ENCODE measurements at places on chromosomes 3 and 15.

GRCh38 chr3:161737171-161737570 is 240.6 kb downstream of the OTOL1 start:
- no peak for DNase-seq

DNA sequence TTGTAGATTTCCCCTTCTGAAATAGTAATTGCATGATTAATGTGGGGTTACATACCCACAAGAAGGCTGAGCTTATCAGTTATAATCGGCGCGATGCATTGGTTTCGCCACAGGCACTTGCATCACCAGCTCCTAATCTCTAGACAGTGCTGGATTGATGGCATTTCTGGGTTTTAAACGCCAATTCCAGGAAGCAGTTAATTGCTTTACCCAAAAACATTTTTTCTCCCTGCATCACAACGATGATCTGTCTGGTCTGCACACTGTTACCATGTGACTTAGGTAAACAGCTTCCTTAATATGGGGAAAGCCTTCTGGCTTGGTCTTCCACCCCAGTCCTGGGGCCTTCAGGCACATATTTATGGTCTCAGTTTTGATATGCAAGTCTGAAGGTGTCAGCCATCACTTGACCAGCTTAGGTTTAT is 70.0 kb upstream of the HEG1 start:
- DNase-seq = no peak

- DNase-seq = no peak
Measured at GRCh38 chr15:67446449-67446848, 74.5 kb upstream of the C15orf61 start.

DNA sequence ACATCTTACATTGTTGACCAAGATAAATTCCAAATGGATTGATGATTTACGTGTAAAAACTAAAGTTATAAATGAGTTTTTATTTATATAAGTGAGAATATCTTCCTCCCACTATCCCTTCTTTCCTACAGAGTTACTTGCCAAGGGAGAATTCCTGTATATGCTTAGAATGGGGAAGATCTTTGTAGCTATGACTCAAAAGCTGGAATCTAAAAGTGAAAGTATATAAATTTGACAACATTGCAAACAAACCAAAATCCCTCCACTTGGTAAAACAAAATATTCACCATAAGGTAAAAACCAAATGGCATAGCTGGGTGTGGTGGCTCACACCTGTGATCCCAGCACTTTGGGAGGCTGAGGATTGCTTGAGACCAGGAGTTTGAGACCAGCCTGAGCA is 52.7 kb upstream of the GCNT3 start:
- DNase-seq = no peak

DNA sequence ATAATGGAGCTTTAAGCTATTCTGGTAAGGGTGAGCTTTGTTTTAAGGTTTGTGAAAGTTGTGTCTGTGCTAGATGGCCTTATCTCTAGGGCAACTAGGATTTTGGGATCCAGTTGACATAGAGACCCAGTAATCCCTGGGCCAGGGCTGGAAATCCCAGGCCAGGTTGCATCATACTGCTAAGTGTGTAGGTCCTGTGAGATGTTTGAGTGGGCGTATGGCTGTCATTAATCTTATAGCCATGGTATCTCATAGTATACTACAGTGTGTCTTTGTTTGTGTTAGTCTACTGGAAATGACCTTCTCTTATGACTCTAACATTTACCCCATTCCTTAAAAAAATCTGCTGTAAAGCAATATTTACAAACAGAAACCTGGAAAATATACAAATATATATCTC is 151.4 kb downstream of the CACNA2D3 start:
- no peak for DNase-seq

GRCh38 chr15:84881520-84881830 is 3.0 kb upstream of the SLC28A1 start:
- no peak for DNase-seq
